A549 (cell line): ENCODE measurements at places on chromosomes 1 and 21.

- no peak for DNase-seq
These were observed 13.4 kb upstream of the OBSCN start for GRCh38 chr1:228194436-228194835.

DNA sequence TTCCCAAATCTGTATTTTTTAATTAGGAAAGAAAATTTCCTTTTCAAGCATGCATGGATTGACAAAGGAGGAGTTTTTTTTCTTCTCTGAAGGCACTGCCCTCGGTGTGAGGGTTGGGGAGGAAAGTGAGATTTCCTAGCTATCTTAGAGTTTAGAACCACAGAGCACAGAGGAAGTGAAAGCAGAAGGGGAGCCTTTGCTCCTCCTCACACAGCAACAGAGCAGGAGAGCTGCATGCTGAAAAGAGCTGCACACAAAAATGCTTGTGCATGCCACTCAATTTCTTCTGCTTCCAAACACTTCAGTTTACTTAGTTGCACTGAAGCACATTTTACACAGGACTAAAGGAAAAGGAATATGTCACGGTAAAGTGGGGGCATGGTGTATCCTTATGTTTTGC is 308.1 kb downstream of the GPATCH2 start:
- DNase-seq: no peak

GRCh38 chr1:240314845-240315801 is 223.4 kb downstream of the FMN2 start:
- DNase-seq: no peak

DNA sequence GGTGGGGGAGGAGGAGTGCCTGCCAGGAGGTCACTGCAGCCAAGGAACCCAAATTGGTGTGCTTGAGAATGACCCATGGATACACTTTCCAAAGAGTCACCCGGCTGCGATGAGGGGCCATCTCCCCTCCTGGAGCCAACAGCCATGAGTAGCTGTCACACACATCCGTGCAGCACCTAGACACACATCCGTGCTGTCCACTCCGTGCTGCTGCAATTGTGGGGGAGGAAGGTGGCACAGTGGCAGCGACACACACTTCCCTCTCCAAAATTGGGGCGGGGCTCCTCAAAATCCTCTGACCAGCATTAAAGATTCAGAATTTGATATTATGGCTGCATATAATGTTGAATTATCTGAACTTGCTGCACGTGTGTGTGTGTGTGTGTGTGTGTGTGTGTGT is 15.8 kb downstream of the TP73 start:
- DNase-seq: no peak
